ENCODE measurements at places on chromosomes 2 and 18. TPM values are rescaled to one million over a fixed set of nuclear protein-coding genes. Genes with fewer than 3 reads are reported as not detected.
A peak's percentile ranks its signal among the peaks of the same experiment; 100 is the strongest.

PASK gene
- total RNA-seq: 1.5 TPM

DNA sequence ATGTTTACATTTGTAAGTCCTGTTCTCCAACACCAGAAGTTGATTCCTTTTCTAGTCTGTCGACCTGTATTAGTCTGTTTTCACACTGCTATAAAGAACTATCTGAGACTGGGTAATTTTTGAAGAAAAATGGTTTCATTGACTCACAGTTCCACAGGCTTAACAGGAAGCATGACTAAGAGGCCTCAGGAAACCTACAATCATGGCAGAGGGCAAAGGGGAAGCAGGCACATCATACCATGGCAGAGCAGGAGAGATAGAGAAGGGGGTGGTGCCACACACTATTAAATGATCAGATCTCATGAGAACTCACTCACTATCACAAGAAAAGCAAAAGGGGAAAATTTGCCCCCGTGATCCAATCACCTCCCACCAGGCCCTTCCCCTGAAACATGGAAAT is 112.8 kb upstream of the MAP3K20 start:
- DNase-seq: peak; percentile 46

GRCh38 chr2:45919160-45919650 is 267.7 kb downstream of the PRKCE start:
- no peak for DNase-seq

CDK15 gene
- total RNA-seq: 1.3 TPM

IL37 gene
- total RNA-seq: not detected

- DNase-seq: peak; percentile 70
Observed at GRCh38 chr2:39851651-39852110, 72.6 kb upstream of the THUMPD2 start.

FNDC4 gene
- 18.3 TPM for total RNA-seq

DNER gene
- total RNA-seq: 0.26 TPM

- DNase-seq: no peak
Observed at GRCh38 chr2:60262178-60262577, 291.3 kb downstream of the BCL11A start.

- DNase-seq: no peak
Observed at GRCh38 chr18:76581261-76581660, 86.2 kb upstream of the ZNF516 start.

DNA sequence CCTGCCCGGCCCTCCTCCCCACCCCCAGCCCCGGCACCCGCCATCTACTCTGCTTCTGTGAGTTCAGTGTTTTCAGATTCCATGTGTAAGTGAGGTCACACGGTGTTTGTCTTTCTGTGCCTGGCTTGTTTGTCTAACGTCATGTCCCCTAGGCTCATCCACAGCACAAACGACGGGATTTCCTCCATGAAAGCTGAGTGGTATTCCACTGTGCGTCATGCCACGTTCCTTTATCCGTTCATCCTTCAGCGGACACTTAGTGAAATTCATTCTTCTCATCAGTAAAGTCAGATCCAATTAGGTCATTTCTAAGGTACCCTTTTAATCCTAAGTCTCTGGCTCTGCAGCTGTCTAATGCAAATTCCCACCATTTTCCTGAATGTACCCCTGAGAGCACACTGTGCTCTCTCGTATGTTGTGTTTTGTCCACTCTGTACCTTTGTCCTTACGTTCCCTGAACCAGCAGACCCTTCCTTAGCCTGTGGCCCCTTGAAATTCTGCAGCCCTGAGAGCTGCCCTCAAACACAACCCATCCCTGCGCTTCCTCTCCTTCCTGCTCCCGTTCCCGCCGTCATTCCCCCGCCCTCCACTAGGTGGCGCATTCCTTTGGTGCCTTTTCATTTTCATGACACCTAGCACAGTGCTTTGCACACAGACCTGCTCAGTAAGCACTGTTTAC is 44.1 kb downstream of the TRAPPC12 start:
- peak; percentile 6 for DNase-seq

GRCh38 chr18:55838841-55839240 is 250.8 kb upstream of the TCF4 start:
- DNase-seq: peak; percentile 71

- peak; percentile 95 for DNase-seq
Observed at GRCh38 chr2:119491776-119492525, 32.3 kb downstream of the SCTR start.

- peak; percentile 9 for DNase-seq
Observed at GRCh38 chr2:50651676-50652075, 380.3 kb downstream of the NRXN1 start.

DNA sequence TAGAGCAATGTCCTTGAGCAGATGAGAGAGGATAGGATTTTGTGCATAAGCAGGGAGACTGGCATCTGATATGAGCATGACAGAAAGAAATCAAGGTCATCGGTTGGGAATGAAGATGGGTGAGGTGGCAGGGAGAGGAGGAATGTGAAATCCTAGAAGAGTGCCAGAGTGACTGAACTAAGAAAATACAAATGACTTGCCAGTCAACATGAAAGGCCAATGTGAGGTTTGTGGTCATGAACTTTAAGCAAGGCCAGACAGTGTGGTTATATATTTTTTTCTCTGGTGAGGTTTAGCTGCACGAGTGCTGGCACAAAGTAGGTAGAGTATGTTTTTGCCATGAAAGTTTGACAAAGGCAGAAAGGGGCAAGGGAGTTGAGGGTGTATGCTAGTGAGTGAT is 21.2 kb downstream of the QPCT start:
- DNase-seq: no peak

DES gene
- 69.3 TPM for total RNA-seq

GRCh38 chr18:48572402-48573126 is 33.7 kb downstream of the CTIF start:
- peak; percentile 12 for DNase-seq

GRCh38 chr18:47901624-47902362 is 28.7 kb downstream of the SMAD2 start:
- DNase-seq: no peak

DNA sequence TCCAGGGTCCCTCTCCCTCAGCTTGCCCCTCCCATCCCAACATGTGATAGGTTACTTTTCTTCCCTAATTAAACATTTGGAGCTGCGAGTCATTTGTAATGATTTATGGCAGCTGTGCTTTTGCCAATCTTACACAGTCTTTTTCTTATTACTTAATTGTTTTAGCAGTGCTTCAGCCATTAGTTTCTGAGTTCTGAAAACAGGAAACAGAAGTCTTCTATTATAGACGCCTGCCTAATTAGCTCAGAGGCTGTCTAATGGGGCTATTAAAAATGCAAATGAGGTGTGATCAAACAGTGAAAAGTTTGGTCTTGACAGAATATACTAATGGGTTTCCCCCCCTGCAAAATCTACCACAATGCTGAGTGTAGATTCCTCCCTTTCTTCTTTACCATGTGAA is 388.3 kb upstream of the CELF4 start:
- no peak for DNase-seq

DNA sequence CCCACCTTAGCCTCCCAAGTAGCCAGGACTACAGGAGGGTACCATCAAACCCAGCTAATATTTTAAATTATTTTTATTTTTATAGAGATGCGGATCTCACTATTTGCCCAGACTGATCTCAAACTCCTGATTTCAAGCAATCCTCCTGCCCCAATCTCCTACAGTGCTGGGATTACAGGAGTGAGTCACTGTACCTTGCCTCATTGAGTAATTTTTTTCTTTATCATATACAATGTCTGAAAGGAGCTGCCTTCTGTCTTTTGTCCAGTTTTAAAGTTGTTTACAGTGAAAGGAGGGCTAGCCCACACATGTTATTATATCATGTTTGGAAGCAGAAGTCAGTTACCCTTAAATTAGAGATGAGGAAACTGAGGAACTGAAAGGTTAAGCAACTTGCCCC is 32.5 kb downstream of the PRKRA start:
- peak; percentile 21 for DNase-seq

SKOR2 gene
- total RNA-seq: not detected

DNA sequence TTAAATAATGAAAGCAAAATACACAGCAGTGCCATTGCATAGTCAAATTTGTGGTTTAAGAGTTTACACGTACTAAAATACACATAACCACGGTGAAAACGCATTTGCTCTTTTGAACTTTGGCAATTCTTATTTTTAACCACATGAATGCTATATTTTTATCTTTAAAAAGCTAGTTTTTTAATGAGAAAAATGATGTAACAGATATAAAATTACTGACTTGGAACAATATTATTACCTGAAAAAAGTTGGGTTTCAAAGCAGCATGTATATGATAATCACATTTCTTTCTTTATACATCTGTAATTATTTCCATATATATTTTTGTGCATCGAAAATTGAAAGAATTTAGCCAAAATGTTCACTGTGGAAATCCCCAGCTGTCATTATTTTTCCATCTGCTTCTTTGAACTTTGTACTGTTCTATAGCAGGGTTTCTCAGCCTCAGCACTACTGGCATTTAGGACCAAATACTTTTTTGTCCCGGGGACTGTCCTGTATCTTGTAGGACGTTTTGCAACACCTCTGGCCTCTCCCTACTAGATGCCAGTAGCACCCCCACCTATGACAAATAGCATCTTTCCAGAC is 75.9 kb upstream of the CAB39 start:
- no peak for DNase-seq

DNA sequence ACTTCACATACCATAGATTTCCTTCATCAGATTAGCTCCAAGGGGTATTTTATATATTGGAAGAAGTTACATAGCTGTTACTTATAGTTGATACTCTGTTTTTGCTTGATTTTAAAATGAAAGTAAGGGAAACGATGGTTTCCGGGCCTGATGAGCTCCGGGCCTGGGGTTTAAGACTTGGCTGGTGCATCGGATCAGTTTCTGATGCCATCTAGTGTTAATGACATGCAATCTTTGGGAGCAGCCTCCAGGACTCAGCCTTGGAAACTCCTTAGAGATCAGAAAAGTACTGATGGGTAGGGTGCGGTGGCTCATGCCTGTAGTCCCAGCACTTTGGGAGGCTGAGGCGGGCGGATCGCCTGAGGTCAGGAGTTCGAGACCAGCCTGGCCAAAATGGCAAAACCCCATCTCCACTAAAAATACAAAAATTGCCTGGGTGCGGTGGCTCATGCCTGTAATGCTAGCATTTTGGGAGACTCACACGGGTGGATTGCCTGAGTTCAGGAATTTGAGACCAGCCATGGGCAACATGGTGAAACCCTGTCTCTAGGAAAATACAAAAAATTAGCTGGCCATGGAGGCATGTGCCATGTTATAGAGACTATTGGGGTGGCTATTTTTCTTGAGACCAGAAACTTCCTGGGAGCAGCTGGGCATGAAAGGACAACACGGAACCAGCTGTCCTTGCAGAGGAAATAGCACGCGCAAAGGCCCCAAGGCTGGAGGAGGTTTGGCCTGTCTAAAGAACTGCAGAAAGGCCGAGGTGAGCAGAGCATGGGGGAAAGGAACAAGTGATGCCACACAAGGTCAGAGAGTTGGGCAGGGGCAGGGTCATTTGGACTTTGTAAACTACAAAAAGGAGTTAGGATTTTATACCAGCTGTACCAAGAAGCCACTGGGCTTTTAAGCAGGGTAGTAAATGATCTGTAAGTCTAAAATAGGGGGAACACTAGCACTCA is 46.9 kb upstream of the CNOT11 start:
- DNase-seq: peak; percentile 91

DNA sequence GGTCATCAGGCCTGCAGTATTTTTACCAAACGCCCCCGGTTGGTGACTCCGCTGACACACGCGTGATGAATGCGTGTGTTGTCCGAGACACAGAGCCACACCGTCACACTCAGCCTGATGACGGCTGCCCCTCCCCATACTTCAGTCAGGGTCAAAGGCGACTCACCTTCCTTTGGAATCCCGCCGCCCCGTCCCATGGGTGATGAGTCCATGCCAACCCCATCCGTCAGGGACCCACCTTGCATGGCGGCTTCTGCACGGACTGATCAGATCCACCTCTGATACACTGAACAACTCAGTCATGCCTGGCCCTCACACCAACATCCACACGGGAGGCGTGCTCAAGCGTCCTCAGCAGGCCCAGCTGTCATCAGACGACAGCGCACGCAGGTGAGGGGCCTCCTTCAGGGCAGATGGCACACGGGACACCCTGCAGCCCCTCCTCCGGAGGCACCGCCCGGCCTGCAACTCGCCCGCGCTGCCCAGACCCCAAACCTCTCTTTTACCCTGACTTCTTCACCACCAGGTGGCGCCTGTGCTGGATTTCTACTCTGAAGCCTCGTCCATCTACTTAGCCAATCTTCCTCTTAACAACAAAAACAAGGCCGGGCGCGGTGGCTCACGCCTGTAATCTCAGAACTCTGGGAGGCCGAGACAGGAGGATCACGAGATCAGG is 89.2 kb downstream of the ZNF516 start:
- DNase-seq: peak; percentile 36

- no peak for DNase-seq
Observed at GRCh38 chr18:14025306-14025940, 106.8 kb downstream of the ZNF519 start.

- peak; percentile 66 for DNase-seq
Observed at GRCh38 chr2:200600549-200601225, 14.9 kb downstream of the AOX1 start.

DNA sequence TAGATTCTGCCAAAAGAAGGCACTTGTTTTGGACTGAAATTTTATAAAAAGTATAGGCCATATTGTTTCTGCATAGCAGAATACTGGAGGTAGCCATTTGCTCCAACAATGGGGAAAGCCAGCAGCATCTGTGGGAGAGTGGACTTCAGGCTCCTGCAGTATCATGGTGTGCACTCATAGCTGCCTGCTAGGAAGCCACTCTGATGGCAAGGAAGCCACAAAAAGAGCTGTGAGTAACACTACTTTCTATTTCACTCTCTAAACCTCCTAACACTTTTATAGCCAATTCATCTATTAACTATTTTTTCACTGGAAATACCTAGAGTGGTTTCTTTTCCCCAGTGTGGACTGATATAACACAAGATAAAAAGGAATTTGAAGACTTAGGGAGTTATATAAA is 144.4 kb upstream of the KCNJ3 start:
- DNase-seq: no peak

SLC16A14 gene
- total RNA-seq: 5.6 TPM

- no peak for DNase-seq
Observed at GRCh38 chr2:117349687-117350086, 464.8 kb upstream of the DDX18 start.

DNA sequence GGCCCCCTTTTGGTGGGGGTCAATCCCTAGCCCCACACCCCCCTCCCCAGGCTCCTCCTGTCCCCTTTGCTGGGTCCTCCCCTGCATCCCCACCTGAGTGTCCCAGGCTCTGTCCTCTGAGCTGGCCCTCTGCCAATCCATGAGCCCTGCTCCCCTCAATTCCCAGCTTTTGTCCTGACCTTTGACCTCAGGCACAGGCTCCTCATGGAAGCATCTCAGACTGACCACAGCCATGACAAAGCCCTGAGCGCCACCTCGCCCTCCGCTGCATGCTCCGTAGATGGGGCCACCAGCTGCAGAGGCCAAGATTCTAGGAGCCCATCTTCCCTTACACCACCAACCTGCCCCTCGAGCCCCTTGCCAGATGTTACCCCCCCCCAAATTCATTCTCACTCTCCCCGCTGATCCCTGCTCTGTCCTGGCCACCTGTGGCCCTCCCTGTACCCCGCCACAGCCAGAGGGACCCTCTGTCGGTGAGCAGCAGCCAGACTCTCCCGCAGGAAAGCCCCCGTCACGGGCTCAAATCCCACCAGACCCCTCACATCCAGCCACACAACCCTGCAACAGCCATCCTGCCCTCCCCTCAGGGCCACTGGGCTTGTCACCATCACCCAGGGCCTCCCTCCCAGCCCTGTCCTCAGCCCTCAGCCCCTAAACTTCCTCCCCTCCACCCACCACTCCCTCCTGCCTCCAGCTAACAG is 206.0 kb downstream of the MGAT5 start:
- no peak for DNase-seq

DAPL1 gene
- not detected for total RNA-seq

GRCh38 chr2:84302513-84303412 is 156.3 kb downstream of the SUCLG1 start:
- DNase-seq: peak; percentile 23
